ENCODE measurements at places on chromosomes 3 and 15. TPM values are rescaled to one million over a fixed set of nuclear protein-coding genes. Genes with fewer than 3 reads are reported as not detected.

DNA sequence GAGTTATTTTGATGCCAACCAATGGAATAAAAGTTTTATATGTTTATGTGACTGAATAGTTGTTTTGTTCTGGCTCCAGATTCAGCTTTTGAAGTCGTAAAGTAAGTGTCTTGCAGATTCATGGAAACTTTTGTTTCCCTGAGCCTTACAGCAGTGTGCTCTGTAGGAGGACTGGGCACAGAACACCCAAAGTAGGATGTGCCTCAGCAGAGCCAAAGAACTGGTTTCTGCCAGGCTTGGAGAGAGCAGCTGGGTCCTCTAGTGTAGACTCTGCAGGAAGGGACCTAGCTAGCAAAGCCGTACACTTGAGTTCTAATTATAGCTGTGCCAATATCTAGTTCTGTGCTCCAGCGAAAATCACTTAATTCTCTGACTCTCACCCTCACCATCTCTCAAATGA is 261.2 kb upstream of the DNAJC19 start:
- no peak for DNase-seq

DNA sequence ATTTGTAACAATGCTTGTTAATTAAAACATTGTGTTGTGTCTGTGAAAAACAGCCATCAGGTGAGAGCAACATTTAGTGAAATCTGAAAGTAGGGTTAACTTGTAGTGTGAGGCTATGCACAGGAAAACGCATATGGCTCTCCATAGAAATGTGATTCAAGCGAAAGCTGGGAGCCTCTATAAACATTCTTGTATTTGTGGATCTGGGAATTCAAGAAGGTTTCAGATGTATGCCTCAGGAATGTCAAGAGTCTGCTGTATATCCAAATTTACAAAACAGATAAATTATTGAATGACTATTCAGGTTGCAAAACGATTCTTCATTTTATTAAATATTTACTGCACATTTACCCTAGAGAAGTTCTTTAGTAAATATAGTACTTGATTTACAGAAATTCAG is 166.0 kb downstream of the THSD4 start:
- DNase-seq, result no peak

- no peak for DNase-seq
These were observed 175.9 kb downstream of the FEZF2 start for GRCh38 chr3:62197350-62198012.

Gene COL6A6
- total RNA-seq, result not detected

DNA sequence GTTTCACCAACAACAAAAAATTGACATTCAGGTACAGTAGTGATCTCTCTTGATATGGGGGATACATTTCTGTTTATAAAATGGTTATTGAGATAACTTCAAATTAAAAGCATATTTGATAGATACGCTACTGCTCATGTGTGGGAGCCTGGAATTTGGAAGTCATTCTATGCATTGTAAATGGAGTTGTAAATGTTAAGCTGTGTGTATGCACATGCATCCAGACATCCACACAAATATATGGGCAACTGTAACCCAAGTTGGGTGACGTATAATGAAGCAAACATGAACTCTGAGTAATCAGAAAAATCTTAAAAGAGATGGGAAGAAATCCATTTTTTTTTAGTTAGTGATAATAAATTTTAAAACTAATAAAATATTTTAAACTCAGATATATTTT is 9.8 kb downstream of the KLHL24 start:
- DNase-seq, result no peak

DNA sequence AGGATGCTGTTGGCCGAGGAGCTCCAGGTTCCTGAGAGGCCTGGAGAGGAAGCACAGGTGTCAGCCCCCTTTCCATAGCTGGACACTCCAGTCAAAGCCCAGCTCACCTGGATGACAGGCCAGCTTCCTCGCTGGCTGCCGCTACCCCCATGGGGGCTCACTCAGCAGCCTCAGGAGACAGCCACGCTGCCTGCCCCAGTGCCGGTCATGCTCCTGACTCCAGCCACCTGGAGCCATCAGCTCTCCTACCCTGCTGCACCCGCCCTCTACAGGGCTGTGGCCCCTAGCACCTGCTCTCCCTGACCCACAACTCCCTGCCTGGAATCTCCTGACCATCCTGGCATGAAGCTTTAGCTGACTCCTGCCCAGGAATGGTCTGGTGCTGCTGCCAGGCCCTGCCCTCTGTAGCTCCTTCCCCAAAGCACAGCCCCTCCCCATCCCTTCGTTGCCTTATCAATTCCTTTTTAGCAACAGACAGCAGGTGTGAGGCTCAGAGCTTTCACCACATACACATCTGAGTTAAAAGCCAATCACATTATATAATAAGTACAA is 94.2 kb downstream of the NUP210 start:
- DNase-seq, result no peak

DNA sequence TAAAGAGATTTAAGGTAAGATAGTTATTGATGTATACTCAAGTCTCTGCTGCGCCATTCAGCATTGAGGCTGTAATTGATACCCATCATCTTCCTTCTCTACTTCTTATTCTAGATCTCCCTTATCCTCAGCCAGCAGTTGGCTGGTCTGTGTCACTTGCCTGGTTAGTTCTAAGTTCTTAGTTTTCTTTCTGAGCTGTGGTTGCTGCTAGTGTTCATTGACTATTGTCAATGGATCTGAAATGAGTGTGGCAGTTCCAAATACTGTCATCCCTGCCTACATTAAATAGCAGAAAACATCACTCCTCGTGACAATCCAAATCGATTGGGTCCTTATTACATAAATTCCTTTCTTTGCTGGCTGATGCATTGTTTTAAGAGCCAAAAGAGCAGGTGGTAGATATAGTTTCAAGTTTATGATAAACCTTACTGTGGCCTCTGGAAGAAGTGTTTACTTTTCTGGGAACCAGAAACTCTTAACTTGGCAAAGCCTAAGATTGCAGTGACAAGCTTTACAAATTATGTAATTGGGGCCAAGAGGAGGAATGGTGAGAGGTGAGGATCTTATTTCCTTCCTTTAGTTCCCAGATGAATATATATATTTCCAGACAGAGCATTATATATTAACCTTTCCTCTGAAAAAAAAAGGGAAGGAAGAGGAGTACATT is 168.0 kb downstream of the GMNC start:
- no peak for DNase-seq

Gene RBMS3
- 7.7 TPM for total RNA-seq

GRCh38 chr3:21551019-21551418 is 200.0 kb downstream of the ZNF385D start:
- no peak for DNase-seq

- no peak for DNase-seq
These were observed 98.8 kb downstream of the AKAP13 start for GRCh38 chr15:85479071-85479647.

DNA sequence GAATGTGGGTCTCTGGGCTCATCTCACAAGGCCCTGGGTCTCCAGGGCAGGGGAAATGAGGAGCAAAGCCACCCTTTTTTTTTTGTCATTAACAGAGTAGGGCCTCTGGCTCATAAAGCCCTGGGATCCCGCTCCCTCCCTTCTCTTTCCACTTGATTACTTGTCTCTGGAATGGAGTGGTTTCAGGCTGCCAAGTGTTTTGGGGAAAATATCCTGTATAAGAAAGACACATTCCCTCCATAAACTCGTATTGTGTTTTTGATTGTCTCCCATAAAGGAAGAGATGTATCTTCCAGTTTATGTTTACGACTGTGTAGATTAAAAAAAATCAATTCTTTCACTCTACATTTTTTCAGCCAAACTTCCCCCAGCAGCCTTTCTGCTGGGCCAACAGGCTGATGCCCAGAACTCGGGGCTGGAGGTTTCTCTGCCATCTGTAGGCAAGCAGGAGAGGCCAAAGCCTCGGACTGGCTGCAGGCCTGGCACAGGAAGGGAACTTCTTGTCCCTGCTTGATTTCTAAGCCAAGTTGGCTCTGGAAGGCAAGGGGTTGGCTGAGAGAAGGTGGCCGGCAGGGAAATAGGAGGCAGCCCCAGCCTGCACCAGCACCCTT is 49.4 kb upstream of the INSYN1 start:
- DNase-seq, result no peak

DNA sequence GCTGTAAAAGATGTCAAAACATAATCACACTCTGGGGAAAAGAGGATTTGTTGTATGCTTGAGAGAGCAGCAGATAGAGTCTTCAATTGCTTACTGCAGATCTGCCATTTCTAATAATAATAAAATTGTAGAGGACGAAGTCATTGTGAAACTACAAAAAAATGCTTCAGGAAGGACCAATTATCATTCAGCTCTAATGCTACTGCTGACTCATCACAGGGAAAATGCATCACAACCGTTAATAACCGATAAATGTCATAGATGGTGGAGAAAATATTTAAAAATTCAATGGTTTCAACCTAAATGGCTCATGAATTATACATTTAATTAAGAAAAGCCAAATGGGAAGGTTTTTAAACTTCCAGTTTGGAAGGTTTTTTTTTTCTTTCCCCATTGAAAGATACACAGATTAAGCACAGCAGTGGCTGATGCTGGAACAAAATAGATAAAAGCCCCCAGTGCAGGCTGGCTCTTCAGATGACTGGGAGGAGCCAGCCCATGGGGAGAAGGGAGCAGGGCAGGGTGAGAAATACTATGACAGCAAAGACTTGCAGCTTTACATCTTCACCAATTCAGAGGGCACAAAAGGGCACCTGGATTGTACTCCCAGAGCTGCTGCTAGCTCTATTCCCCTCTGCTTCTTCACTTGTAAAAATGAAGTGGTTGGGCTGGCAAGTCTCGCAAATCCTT is 196.1 kb downstream of the CNTN6 start:
- no peak for DNase-seq

DNA sequence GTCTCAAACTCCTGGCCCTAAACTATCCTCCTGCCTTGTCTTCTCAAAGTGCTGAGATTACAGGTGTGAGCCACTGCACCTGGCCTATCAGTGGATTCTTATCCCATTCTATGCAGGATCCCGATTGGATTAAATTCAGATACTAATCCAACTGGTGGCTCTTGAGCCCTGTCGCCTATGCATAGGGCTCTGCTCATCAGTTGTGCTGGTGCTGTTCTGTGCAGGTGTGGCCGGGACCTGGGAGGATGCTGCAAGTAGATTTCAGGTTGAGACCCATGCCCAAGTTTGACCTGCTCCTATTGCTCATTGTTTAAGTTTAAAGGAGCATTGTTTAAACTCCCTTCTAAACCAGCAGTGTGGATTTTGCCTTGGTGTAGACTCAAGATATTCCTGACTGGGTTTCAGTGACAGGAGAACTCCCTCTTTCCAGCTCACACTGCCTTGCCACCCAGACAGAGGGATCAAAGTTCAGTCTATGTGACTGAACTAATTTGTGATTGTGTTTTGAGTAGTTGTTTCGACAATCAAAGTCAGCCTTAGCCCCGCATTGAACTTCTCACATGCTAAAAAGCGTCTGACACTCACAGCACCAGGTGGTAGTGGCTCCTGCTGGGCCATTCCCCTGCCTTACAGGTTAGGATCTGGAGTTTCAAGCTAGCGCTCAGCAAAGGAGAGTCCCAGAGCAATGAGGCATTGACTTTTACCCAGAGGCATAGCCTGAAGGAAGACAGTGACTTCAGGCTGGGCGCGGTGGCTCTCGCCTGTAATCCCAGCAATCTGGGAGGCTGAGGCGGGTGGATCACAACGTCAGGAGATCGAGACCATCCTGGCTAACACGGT is 45.0 kb upstream of the PIK3CB start:
- DNase-seq, result no peak
